ENCODE measurements at places on chromosomes 1 and 21.

GRCh38 chr1:35285771-35286606 is 17.5 kb downstream of the ZMYM4 start:
- DNase-seq, result no peak

DNA sequence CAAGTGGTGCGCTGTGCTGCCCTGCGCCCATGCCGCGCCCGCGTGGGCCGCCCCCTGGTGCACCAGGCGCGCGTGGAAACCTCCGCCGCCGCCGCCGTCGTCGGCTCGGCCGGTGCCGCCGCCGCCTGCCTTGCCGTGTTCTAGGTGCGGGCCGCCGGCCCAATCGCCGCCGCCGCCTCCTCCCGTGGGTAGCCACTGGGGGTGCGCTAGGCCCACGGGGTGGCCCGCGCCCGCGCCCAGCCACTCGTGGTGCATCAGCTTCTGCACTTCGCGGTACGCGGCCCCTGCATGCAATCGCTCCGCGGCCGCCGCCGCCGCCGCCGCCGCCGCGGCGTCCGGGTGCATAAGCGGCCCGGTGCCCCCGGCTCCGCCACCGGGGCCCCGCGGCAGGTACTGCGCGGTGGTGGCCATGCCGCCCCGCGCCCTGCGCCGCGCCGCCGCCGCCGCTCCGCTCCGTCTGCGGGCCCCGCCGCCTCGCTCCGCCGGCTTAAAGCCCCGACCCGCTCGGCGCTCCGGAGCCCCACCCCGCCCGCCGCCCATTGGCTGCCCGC is at the start of gene POU3F1:
POU3F1 (minus strand) TSS at position 461 of the 551 bp plus-strand sequence; CDS start at position 411, 50 bp downstream.
- no peak for DNase-seq

- no peak for DNase-seq
These were observed 72.4 kb upstream of the MARK1 start for GRCh38 chr1:220455559-220455958.

GRCh38 chr1:67684526-67685066 is 405 bp upstream of the GADD45A start:
- no peak for DNase-seq

GRCh38 chr1:73044241-73045036 is 762.1 kb upstream of the NEGR1 start:
- peak; percentile 12 for DNase-seq

DNA sequence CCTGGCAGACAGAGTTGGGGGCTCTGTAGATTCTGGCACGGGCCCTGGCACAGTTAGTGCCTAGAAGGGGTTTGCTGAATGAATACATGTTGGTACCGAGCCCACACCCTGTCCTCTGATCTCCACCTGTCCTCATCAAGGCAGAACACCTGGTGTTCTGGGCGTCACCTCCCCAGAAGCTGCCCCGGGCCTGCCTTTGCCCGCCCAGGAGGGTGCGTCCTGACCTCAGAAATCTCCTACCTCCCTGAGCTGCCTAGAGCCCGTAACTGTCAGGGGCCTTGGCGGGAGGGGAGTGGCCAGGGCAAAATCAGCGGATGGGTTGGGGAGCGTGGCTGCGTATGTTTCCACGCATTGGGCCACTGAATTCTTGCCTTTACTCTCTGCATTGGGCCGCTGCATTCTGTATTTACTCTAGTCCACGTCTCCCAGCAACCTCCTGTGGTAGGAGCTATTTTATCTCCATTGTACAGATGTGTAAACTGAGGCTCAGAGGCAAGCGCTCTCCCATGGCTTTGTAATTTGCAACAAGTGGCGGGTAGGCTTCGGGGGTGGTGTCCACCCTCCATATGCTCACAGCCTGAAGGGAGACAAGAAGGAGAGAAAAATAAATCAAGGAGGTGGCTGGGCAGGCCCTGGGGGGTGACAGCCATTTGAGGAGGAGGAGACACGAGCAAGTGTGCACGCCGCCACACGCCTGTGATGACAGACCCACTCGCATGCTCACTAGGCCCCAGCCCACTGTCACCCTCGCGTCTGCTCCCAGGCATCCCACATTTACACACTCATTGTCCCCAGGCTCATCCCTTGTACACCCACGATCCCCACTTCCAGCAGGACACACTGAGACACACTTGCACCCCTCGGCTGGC is 95.7 kb upstream of the WNT4 start:
- no peak for DNase-seq

GRCh38 chr21:38914528-38915293 is 109.0 kb downstream of the ETS2 start:
- DNase-seq, result peak; percentile 26

GRCh38 chr1:68065766-68066165 is 15.3 kb upstream of the DIRAS3 start:
- DNase-seq, result no peak

DNA sequence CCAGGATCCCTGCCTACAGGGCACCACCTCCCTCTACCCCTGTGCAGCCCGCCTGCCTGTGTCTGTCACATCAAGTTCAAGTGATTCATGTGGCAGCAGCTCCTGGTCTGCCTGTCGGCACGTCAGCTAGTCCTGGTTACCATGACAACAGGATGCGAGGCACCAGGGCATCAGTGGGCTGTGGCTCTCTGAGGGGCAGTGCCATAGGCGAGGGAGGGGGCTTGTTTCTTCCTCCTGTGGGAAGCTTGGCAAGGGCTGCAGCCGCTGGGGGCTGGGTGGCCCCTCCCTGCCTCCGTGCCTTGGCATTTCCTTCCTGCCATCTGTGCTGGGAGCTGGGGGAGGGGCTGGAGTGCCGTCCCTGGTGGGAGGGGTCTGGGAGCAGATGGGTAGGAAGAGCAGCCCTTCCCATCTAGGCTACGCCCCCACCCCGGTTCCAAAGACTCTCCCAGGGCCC is 43.1 kb downstream of the FOXO6 start:
- DNase-seq, result peak; percentile 32

DNA sequence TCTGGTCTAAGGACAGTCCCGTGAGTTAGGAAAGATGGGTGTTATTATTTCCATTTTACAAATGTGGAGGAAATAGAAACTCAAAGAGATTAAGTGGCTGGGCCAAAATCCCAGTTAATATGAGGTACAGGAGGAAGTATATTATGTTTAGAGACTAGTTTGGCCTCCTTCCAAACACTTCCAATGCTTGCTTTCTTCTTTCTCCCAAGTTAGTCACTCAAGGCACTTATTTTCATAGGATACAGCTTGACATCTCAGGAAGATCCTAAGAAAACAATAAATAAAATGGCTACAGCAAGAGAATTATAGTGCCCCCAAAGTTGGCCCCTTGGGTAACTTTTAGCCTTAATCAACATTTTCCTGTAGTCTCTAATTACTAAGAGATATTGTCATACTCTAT is 47.5 kb upstream of the IPO9 start:
- peak; percentile 64 for DNase-seq

DNA sequence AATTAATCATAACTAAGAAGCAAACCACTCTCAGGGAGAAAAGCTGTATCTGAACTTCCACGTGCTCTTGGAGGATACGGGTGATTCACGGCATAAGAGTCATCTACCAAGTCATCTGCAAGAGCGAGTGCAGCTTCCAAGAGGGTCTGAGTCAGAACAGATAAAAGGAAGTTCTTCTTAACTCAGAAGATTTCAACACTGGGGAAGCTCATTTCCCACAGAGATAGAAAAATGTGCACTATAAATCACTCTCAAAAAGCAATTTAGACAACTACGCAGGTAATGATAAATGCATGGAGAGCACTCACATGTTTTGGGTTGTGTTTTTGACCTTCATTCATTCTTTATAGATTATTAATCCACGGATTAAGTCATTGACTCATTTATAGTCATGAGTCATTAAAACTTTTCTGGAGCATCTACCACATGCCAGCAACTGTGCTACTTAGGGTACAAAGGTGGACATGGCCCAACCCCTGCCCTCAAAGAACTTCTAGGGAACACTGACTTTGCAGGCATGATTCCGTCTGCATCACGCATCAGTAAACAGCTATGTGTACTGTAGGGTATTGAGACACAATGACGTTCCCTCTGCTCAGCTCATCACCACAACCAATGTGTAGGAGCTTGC is 20.8 kb downstream of the KCNJ15 start:
- peak; percentile 100 for DNase-seq

- peak; percentile 26 for DNase-seq
These were observed 101.5 kb upstream of the TLR5 start for GRCh38 chr1:223244366-223245103.

DNA sequence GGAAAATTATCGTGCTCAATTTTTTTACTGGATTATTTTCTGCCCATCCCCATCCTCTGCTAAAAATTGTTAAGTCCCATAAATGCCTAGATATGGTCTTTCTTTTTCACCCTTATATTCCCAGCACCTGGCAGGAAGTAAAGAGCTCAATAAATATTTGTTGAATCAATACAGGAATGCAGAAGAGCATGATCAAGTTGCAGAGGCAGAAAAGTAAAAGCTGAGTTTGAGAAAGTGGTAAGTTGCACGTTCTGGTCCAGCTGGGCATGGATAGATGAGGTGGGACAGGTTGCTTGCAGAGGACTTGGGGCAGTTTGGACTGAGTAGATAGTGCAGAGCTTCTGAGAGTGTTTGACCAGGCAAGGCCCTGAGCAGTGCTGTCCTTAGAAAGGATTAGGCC is 40.1 kb downstream of the ZNF281 start:
- DNase-seq, result no peak

DNA sequence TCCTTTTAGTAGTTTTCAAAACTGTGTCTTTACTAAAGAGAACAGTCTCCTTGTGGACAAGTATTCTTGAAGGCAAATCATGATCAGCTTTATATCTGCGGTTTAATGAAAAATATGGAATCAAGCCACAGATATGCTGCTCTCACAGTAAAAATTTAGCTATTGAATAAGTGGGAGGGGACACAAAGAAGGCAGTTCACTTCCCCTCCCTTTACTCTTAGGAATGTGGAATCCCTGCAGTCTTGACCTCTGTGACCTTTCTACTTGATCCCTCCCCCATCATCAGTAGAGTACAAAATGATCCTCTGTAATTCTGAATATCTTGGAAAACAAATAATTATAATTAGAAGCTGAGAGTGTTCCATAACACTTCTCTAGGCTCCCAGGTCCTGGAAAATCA is 136.7 kb upstream of the HOOK1 start:
- DNase-seq, result peak; percentile 36

DNA sequence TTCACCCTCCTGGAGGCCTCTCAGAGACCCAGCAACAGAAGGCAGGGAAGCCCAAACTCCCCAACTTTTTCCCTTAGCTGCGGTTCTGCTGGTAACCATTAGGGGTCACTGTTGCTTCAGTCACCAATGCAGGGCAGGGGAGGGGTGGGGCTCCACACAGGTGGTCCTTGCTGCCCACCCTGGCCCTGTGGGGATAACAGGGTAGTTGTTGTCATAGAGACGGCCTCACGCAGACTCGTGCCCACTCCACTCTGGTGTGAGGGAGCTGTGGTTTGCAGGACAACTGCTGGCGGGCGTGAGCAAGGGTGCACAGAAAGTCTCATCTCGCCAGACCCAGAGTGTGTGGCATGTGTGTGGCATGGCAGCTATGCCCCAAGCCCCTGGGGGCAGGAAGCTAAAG is 19.9 kb downstream of the INSRR start:
- no peak for DNase-seq

GRCh38 chr1:151494741-151495281 is 16.4 kb upstream of the CGN start:
- peak; percentile 82 for DNase-seq

All from fibroblast of skin of right quadriceps (primary cell).